Thoracic aorta (tissue), 2 donors: ENCODE measurements at places on chromosomes 4 and X.

DNA sequence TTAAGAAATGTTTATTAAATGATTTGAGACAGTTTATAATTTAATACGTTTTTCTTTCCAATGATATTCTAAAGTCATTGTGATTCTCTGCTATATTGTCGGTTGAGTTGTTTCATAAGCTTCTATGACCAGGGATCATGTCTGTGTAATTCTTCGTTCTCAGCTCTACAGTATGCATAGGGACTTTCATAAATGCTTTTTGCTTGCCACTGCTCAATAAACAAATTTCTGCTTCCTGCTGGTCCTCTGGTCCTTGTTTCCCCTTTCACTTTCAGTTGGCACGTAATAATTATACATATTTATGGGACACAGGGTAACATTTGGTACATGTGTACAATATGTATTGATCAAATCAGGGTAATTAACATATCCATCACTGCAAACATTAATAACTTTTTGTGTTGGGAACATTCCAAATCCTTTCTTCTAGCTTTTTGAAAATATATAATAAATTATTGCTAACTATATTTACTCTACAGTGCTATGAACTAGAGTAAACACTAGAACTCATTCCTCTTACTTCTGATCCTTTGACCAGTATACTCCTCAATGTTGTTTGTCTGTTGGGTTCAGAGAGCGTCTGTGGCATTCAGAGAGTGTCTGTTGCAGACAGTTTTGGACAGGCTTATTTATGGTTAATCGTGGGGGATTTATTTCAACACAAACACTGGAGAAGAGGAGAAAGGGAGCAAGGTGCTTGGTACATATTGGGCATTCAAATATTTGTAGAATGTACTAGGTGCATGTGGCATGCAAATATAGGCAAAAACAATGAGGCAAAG lies 68.3 kb upstream of the SPANXB1 start:
- no peaks in the 10 kb centered on the region for H3K36me3 ChIP-seq
- no peaks in the 10 kb centered on the region for H3K27me3 ChIP-seq
- DNase-seq: no peak
- H3K27ac ChIP-seq: no peak overlapping the region
- no peaks in the 10 kb centered on the region for H3K4me1 ChIP-seq

DNA sequence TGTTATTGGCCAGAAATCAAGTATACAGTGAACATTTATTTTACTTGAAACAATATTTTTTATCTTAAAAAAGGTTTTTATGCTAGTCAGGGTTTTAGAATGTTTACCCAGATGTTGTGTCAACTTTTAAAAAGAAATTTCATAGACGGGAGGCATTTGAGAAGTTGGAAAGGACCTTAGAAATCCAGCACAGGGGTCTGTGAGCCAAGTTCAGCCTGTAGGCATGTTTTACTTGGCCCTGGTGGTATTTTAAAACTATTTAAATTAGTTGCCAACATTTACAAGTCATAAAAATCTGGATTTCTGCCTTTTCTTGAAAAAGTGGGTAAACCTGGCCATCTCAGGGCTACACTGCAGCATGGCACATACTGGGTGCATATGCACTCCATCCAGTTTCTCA lies 25.5 kb upstream of the FHL1 start:
- no peak for DNase-seq
- H3K4me1 ChIP-seq: peaks cover 29% of the 10 kb centered on the region
- H3K4me3 ChIP-seq: no peak overlapping the region
- H3K27ac ChIP-seq: peak overlapping the region; percentile 61
- no peaks in the 10 kb centered on the region for H3K27me3 ChIP-seq

GRCh38 chr4:48636911-48637310 lies 143.2 kb downstream of the FRYL start:
- no peak for DNase-seq
- H3K27ac ChIP-seq: no peak overlapping the region
- H3K27me3 ChIP-seq: no peaks in the 10 kb centered on the region
- H3K36me3 ChIP-seq: no peaks in the 10 kb centered on the region

DNA sequence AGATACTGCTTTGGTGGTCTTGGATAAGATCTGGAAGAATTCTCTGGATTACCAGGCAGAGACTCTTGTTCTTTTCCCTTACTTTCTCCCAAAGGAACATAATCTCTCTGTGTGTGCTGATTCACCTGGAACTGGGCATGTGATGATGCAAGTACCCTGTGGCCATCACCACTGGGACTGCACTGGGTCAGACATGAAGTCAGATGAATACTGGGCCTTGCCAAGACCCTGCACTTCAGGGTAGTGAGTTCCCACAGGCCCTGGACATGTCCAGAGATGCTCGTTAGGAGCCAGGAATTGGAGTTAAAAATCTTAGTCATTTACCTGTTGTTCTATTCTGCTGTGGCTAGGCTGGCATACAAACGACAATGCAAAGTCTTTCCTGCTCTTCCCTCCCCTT lies 290.1 kb upstream of the BMP3 start:
- no peak overlapping the region for H3K27ac ChIP-seq
- no peaks in the 10 kb centered on the region for H3K36me3 ChIP-seq
- no peaks in the 10 kb centered on the region for H3K4me1 ChIP-seq
- no peaks in the 10 kb centered on the region for H3K27me3 ChIP-seq
- H3K4me3 ChIP-seq: no peak overlapping the region
- no peak for DNase-seq

DNA sequence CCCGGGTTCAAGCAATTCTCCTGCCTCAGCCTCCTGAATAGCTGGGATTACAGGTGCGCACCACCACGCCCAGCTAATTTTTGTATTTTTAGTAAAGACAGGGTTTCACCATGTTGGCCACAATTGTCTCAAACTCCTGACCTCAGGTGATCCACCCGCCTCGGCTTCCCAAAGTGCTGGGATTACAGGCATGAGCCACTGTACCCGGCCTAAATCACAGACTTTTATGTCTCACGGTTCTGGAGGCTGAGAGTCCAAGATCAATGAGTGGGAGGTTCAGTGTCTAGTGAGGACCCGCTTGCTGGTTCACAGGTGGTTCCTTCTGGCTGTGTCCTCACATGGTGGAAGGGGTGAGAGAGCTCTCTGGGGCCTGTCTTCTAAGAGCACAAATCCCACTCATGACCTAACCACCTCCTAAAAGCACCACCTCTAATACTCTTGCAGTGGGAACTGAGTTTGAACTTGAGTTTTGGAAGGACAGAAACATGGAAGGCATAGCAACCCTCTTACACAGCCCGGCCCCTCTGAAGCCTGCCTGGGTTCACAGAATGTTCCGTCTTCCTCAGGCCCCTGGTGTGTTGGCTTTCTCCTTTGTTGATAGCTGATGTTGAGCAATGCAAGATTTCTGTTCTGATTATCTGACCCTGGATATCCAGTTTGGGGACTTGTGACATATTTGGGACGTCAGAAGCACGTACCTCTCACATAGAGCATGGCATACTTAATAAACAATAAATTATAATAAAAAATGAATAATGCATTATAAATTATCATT lies 1.9 kb upstream of the AKAP17A start:
- H3K4me3 ChIP-seq: no peak overlapping the region
- no peak overlapping the region for H3K27ac ChIP-seq
- peaks cover 11% of the 10 kb centered on the region for H3K36me3 ChIP-seq
- H3K4me1 ChIP-seq: peaks cover 17% of the 10 kb centered on the region
- no peak for DNase-seq

DNA sequence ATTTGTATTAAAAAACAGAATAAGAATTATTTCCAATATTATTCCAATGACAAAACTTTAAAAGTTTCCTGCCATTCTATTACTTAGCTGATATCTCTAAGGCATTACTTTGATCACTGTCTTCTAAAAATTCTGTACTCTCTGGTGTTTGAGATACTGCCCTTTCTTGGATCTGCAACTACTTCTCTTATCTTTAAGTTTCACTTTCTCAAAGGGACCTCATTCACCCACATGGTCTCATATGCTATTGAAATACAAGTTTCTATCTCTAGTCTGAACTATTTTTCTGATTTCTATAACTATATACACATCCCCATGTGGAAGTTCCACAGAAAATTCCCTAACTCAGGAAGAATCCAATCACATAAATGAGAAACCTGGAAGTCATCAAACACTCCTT lies 22.2 kb downstream of the TMPRSS11E start:
- no peak for DNase-seq
- H3K27me3 ChIP-seq: no peaks in the 10 kb centered on the region
- H3K4me3 ChIP-seq: no peak overlapping the region
- H3K27ac ChIP-seq: no peak overlapping the region

DNA sequence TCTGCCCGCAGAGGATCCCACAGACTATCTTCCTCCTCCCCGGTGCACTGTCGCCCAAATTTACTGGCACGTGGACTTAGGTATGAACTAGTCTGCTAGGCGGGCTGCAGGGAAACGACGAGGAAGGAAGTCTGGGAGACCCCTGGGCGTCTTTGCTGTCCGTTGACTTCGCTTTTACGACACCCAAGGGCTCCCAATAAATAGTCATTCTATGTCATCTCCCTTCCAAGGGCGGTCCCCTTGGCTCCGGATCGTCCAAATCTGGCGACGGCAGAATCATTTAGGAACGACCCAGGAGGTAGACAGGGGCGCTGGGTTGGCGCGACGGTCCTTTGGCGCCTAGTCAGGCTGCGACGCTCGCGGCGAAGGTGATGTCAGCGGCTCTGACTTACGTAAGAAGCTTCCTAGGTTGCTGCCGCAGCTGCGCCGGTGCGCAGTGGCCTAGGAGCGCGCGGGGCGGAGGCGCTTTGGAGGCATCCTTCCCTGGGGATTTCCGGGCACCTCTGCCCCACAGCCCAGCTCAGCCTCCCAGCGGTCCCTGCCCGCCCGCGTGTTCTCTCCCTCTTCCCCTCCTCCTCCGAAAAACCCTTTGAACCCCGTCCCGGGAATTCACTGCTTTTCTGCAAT lies 2.2 kb downstream of the NHS start:
- no peaks in the 10 kb centered on the region for H3K36me3 ChIP-seq
- peak overlapping the region; percentile 78 for H3K4me3 ChIP-seq
- H3K4me1 ChIP-seq: no peaks in the 10 kb centered on the region
- DNase-seq: no peak

- DNase-seq: no peak
- H3K4me3 ChIP-seq: peak overlapping the region; percentile 47
- H3K27ac ChIP-seq: no peak overlapping the region
- H3K27me3 ChIP-seq: no peaks in the 10 kb centered on the region
- no peaks in the 10 kb centered on the region for H3K36me3 ChIP-seq
Observed at GRCh38 chrX:19912-20571, 261.1 kb upstream of the PLCXD1 start.

DNA sequence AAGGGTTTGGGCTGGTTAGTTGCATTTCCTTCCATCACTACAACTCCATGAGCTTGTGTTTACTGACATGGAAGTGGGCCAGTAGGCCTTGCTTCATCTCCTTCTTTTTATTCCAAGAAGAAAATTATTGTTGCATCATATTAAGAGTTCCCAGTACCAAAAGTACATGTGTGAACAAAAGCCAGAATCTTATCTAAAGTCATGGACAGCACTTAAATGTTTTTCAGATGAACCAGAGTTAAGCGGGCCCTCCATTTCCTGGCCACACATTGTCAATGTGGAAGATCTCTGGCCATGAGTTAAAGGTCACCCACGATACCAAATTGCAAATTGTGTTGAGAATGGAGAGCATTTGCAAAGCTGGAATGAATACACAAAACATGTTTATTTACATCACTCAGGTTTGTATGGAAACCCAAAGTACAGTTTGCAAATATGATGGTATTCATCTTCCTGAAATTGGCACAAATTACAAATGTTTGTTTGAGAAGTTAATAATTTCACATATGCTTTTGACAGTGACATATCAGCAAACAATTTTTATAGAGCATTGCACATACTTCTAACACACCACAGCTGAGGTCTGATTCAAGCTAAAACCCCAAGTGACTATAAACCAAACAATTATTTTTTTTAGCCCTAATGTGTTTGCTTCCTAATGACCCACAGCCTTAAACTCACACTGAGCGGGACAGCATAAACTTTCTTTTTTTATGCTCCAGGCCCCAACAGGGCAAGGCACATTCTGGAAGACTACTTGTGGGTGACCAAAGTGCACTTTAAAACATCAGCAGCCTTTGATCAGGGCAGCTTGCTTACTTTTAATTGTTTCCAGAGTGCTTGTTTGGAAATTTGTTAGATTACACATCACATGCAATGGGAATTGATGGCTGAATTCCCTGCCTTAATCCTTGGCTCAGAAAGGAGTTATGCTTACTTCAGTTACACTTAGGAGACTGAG lies 502.9 kb upstream of the SLIT2 start:
- H3K4me3 ChIP-seq: no peak overlapping the region
- no peaks in the 10 kb centered on the region for H3K4me1 ChIP-seq
- H3K36me3 ChIP-seq: no peaks in the 10 kb centered on the region
- H3K27me3 ChIP-seq: no peaks in the 10 kb centered on the region

GRCh38 chr4:26815199-26815598 lies 45.4 kb upstream of the STIM2 start:
- no peaks in the 10 kb centered on the region for H3K4me1 ChIP-seq
- no peak for DNase-seq
- H3K4me3 ChIP-seq: no peak overlapping the region

GRCh38 chr4:90943311-90943710 lies 816.1 kb downstream of the CCSER1 start:
- no peaks in the 10 kb centered on the region for H3K36me3 ChIP-seq
- DNase-seq: no peak
- no peak overlapping the region for H3K27ac ChIP-seq
- H3K27me3 ChIP-seq: no peaks in the 10 kb centered on the region

- no peak overlapping the region for H3K27ac ChIP-seq
- no peaks in the 10 kb centered on the region for H3K4me1 ChIP-seq
- DNase-seq: no peak
- no peaks in the 10 kb centered on the region for H3K36me3 ChIP-seq
Observed at GRCh38 chr4:33837043-33837838, 2407.1 kb downstream of the ARAP2 start.

DNA sequence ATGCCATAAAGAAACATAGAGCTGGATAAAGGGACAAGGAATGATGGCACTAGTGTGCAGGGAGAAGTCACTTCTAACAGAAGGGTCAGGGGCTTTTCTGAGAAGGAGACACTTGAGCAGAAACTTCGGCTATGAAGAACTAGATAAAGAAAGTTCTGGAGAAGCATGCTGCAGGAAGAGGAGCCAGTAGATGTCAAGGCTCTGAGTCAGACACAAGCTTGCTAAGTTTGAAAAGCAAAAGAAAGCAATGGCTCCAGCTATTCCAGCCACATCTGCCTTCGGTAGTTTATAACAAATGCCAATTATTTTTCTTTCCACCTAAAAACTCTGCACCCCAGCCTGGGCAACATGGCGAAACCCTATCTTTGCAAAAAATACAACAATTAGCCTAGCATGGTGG lies 7.5 kb downstream of the NUDT6 start:
- no peaks in the 10 kb centered on the region for H3K27me3 ChIP-seq
- no peak for DNase-seq
- H3K4me1 ChIP-seq: peaks cover 4% of the 10 kb centered on the region
- H3K27ac ChIP-seq: no peak overlapping the region

- no peaks in the 10 kb centered on the region for H3K36me3 ChIP-seq
- peaks cover 13% of the 10 kb centered on the region for H3K4me1 ChIP-seq
- H3K27me3 ChIP-seq: no peaks in the 10 kb centered on the region
- no peak for DNase-seq
- H3K4me3 ChIP-seq: peak overlapping the region; percentile 84
Observed at GRCh38 chr4:26583538-26583864, 383 bp upstream of the TBC1D19 start.
